ENCODE measurements at places on chromosomes 1 and 21. TPM values are rescaled to one million over a fixed set of nuclear protein-coding genes. Genes with fewer than 3 reads are reported as not detected.

ERICH3 gene
- under 0.01 TPM for total RNA-seq

REG4 gene
- total RNA-seq, result 0.52 TPM

IARS2 gene
- total RNA-seq, result 30.7 TPM

CELA3B gene
- not detected for total RNA-seq

KRTAP19-6 gene
- not detected for total RNA-seq

MPL gene
- total RNA-seq, result 2.3 TPM

CAMSAP2 gene
- 2.7 TPM for total RNA-seq

ACTL8 gene
- total RNA-seq, result not detected

AMY1A gene
- not detected for total RNA-seq

ACOT7 gene
- total RNA-seq, result 2.1 TPM

SERPINC1 gene
- total RNA-seq, result 0.10 TPM

OVAAL gene
- total RNA-seq, result not detected

DIP2A gene
- 43.9 TPM for total RNA-seq

C1QA gene
- 6.1 TPM for total RNA-seq

CHI3L1 gene
- 0.94 TPM for total RNA-seq

KRTAP12-2 gene
- not detected for total RNA-seq

RGS1 gene
- total RNA-seq, result 1,368 TPM

KCNC4 gene
- total RNA-seq, result 2.8 TPM

ERG gene
- 1.4 TPM for total RNA-seq

UFC1 gene
- 118 TPM for total RNA-seq

C8B gene
- not detected for total RNA-seq

S100A7 gene
- total RNA-seq, result not detected

RHOU gene
- total RNA-seq, result 15.3 TPM

ST7L gene
- 30.5 TPM for total RNA-seq

RYR2 gene
- total RNA-seq, result 0.21 TPM

PTAFR gene
- total RNA-seq, result 16.3 TPM

AGBL4 gene
- total RNA-seq, result 0.10 TPM

LCE2B gene
- not detected for total RNA-seq

AQP10 gene
- 4.1 TPM for total RNA-seq

OR14K1 gene
- not detected for total RNA-seq

PEA15 gene
- 40.9 TPM for total RNA-seq

IGSF9 gene
- not detected for total RNA-seq

EPS8L3 gene
- not detected for total RNA-seq

RPTN gene
- not detected for total RNA-seq

KRTAP19-1 gene
- not detected for total RNA-seq

XCL2 gene
- 12.7 TPM for total RNA-seq

PHLDA3 gene
- 0.31 TPM for total RNA-seq

FOXD3 gene
- total RNA-seq, result not detected

ZNF692 gene
- total RNA-seq, result 5.6 TPM
